ENCODE measurements at places on chromosomes 3 and 15.

- no peak for DNase-seq
Measured at GRCh38 chr3:12644331-12644937, 19.5 kb downstream of the RAF1 start.

GRCh38 chr3:6526861-6527260 is 334.1 kb upstream of the GRM7 start:
- no peak for DNase-seq

GRCh38 chr3:186570941-186571643 is 572 bp downstream of the DNAJB11 start:
- no peak for DNase-seq

GRCh38 chr15:96333131-96334016 is 2.9 kb downstream of the NR2F2 start:
- no peak for DNase-seq

DNA sequence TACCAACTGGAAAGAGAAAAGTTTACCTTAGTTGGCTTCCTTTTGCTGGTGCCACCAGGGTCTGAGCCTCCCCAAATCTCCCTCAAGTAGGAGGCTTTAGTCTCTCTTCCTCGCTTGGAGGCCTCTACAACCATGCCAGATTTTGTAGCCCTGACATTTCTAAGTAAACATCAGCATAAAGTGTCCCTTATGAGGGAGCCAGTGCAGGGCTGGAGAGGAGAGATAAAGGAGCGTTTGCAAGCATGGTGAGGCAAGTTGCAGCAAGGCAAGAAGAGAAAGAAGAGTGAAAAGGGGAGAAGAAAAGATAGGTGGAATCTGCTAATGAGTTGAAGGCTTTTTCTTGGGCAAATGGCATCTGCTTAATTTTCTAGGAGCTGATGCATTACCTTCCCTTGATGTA is 82.7 kb upstream of the FNDC3B start:
- DNase-seq, result no peak

DNA sequence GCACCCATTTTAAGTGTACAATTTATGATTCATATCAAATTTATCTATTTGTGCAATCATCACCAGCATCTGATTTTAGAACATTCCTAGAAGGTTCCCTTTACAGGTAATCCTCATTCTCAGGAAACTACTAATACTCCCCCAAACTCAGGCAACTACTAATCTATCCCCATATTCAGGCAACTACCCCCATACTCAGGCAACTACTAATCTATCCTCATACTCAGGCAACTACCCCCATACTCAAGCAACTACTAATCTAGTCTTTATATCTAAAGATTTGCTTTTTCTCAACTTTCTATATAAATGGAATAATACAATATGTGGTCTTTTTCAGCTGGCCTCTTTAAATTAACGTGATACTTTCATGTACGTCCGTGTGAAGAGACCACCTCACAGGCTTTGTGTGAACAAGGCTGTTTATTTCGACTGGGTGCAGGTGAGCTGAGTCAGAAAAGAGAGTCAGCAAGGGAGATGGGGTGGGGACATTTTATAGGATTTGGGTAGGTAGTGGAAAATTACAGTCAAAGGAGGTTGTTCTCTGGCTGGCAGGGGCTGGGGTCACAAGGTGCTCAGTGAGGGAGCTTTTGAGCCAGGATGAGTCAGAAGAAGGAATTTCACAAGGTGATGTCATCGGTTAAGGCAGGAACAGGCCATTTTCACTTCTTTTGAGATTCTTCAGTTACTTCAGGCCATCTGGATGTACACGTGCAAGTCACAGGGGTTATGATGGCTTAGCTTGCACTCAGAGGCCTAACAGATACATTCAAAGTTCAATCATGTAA is 1444.5 kb upstream of the CADM2 start:
- no peak for DNase-seq

DNA sequence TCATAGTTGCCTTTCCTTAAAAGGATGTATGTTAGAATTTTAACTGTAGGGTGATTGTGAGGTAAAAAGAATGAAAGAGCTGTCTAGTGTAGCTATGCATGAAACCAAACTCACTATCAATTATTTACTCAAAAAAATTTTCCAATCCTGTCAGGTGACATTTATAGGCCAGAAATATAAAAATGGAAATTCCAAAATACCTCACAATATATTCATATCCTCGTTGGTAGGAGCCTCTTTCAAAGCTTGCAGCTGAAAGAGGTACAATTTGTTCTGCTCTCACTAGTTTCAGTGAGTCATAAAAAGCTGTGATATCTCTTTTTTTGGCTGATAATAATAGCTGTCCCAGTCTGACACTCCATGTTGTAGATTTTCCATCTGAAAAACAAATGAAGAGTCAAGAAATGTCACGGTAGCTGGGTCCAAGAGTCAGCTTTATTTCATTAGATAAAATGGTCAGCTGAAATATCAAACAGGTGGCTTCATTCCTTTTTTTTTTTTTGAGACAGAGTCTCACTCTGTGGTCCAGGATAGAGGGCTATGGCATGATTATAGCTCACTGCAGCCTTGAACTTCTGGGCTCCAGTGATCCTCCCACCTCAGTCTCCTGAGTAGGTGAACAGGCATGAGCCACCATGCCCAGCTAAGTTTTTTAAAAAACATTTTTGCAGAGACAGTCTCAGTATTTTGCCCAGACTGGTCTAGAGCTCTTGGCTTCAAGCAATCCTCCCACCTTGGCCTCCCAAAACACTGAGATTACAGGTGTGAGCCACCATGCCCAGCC is 50.8 kb upstream of the XRN1 start:
- peak; percentile 38 for DNase-seq

- DNase-seq, result no peak
Measured at GRCh38 chr3:134039161-134039862, 9.6 kb upstream of the SLCO2A1 start.

GRCh38 chr3:22122567-22122966 is 371.6 kb upstream of the ZNF385D start:
- no peak for DNase-seq

GRCh38 chr3:159764490-159765029 is 224.1 kb upstream of the IL12A start:
- DNase-seq, result no peak

GRCh38 chr3:14001136-14001535 is 121.3 kb upstream of the WNT7A start:
- no peak for DNase-seq

DNA sequence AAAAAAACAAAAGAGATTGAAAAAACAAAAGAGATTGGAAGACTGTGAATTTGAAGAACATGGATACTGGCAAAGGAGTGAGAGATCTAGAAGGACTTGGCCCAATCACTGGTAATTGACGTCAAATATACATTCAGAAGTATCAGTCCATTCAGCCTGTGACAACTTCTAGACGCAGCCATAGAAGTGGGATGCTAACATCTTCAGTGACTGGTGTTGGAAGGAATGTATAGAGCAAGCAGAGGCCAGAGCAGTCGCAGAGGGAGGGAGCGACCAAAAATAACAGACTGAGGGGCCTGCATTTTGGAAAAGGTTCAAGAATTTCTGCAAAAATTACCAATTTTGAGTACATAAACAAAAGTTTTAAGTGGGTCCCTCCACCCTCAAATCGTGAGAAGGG is 473.3 kb downstream of the CADM2 start:
- DNase-seq, result no peak

DNA sequence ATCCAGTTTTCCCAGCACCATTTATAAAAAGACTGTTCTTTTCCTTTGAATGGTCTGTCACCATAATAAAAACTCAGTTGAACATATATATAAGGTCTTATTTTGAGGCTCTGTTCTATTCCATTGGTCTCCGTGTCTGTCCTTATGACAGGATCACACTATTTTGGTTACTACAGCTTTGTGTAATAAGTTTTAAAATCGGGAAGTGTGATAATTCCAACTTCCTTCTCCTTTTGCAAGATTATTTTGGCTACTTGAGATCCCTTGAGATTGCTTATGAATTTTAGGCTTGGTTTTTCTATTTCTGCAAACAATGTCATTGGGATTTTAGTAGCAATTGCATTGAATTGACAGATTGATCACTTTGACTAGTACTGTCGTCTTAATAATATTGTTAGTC is 35.7 kb downstream of the SACM1L start:
- no peak for DNase-seq

DNA sequence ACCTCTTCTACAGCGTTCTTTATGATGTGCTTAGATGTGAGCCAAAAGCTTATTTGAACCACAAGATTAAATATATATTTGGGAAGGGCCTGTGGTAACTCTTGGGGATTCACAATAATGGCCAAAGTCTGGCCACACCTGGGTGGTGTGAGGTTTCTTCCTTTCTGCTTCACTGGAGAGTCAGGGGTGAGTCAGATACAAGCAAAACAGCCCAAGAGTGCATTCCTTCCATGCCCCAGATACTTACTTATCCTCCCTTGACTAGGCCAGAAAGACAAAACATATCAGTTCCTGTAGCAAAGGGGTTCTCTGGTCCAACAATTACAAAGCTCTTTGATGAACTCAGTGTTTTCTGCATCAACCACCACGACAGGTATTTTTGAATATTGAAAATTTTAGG is 941 bp downstream of the ZBED2 start:
- no peak for DNase-seq

DNA sequence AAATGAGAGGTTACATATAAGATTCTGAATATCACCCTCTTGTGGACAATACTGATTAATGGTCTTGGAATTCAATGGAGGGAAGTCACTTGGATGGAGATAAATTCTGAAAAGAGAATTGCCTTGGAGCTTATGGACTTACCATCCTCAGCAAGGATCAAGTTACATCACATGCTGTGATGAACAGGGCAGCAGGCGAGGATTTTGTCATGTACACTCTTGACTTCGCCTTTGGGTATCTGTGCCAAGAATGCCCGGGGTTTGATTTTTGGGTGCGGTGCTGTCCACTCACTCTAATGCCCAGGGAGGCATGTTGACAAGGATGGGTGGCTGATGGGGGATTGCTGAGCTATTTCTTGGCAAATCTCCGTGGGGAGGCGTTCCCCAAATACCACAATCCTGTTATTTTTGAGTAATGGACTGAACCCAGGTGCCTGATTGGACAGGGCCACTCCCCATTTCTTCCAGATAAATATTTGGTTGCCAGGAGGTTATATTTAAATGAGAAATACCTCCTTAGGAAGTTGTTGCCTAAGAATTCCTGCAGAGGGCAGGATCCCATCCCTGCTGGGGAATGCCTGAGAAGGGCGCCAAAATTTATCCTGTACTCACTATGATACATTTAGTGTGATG is 96.3 kb downstream of the TPRG1 start:
- peak; percentile 72 for DNase-seq

DNA sequence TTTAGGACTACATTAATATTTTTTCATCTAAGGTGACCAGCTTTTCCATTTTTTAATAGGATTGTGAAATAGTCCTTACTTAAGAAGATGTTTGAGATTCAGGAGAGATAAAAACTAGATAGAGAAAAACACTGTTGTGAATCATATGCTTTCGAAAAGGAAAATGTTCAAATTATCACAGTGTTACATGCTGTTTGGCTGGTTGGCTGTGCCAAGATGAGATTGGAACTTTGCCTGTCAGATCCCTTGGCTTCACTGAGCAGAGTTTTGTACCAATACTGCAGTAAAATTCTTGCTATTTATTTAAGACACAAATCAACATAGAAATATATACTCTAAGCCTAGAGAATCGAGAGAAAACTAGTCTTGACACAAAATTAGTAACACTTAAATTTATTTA is 117.2 kb downstream of the OXSM start:
- no peak for DNase-seq
